ENCODE measurements at places on chromosomes 7 and 10.

- DNase-seq, result peak; percentile 5
These were observed 51.4 kb upstream of the TMEM72 start for GRCh38 chr10:44859546-44860285.

DNA sequence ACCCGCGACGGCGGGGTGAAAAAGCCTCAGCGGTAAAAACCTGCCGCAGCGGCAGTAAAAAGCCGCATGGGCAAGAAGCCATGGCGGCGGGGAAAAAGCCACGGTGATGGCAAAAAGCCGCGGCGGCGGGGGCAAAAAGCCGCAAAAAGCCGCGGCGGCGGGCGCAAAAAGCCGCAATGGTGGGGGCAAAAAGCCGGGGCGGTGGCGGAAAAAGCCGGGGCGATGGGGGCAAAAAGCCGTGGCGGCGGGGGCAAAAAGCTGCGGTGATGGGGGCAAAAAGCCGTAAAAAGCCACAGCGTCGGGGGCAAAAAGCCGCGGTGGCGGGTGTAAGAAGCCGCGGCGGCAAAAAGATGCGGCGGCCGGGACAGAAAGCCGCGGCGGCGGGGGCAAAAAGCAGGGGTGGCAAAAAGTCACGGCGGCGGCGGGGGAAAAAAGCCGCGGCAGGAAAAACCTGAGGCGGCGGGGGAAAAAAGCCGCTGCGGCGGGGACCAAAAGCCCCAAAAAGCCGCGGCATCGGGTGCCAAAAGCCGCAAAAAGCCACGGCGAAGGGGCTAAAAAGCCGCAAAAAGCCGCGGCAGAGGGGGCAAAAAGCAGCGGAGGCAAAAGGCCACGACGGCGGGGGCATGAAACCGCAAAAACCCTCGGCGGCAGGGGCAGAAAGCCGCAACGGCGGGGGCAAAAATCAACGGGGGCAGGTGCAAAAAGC, 488.5 kb downstream of the ZNF33B start:
- peak; percentile 3 for DNase-seq

GRCh38 chr7:133061357-133061756, 20.5 kb downstream of the CHCHD3 start:
- DNase-seq, result no peak

DNA sequence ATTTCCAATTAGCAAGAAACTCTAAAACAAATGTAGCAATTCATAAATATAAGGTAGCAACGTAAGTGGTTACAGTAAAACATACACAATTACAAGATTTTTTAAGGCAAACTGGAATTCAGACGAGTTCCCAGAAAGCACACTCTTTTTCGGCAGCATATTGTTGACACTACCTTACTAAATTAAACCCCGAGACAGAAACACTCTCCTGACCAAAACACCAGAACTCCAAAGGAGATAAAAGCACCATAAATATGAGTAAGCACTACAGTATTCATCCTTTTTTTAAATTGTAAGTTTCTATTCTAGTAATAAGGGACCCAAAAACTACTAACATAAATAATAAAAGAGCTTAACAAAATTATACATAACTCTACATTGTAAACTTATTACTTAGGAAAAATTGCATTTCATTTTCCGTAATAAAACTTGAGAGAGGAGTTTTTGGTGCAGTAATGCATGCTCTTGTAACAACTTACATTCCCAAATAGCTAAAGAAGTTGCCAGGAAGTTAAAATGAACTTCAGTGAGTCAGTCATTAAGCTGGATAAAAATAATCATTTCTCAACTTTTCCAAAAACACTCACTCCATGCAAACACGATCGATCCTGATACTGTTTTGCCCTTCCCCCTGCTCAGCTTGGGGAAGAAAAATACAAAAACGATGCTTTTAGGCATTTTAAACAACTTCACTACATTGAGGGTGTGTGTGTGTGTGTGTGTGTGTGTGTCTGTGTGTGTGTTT, 2.0 kb downstream of the PIP4K2A start:
- DNase-seq, result no peak

GRCh38 chr10:112763916-112764520, 186.0 kb upstream of the TCF7L2 start:
- no peak for DNase-seq

Data from H7 (cell line).